Immature natural killer cell (primary cell): ENCODE measurements at places on chromosomes 3 and 15.
A peak's percentile ranks its signal among the peaks of the same experiment; 100 is the strongest.

DNA sequence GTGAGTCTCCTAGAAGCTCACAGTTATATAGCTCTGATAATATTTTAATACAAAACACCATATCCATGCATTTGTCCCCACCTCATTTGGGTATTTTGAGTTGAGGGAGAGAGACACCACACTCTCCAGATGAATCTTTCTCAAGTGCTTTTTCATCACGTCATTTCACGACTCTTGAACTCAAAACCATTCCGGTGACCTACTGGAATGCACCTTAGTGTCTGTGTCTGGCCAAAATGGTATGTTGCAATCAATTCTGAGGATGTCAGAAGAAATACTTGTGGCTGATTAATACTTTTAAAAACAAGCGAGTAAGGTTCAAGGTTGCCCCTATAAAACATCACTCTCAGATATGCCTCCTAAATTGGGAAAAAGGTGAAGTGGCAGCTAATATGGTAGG lies 352.6 kb upstream of the ICE2 start:
- no peak overlapping the region for H3K27ac ChIP-seq
- peaks cover 5% of the 10 kb centered on the region for H3K36me3 ChIP-seq
- H3K4me1 ChIP-seq: no peaks in the 10 kb centered on the region
- no peak for DNase-seq

DNA sequence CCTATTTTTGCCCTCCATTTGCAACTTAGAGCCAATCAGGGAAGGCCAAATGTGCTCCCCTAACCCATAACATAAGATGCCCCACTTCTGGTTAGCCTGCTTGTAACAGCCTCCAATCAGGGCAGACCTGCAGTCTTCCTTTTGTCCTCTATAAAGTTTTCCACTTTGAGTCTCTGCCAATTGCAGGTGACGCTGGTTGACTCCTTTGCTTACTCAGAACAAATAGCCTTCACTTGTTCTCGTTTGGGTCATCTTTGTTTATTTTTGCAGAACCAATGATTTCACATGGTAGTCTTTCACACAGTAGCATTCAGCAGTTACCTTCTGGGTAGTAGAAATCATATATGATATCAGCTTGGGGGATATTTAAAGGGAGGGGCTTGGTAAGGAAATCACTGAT lies 225.6 kb downstream of the MINAR1 start:
- no peaks in the 10 kb centered on the region for H3K36me3 ChIP-seq
- no peak overlapping the region for H3K4me3 ChIP-seq
- no peak overlapping the region for H3K27ac ChIP-seq
- no peaks in the 10 kb centered on the region for H3K4me1 ChIP-seq
- no peak for DNase-seq

GRCh38 chr15:52112203-52112750 lies 298 bp downstream of the BCL2L10 start:
- H3K27me3 ChIP-seq: peaks cover 6% of the 10 kb centered on the region
- peak; percentile 4 for DNase-seq
- H3K4me1 ChIP-seq: no peaks in the 10 kb centered on the region
- no peaks in the 10 kb centered on the region for H3K36me3 ChIP-seq
- H3K4me3 ChIP-seq: peak overlapping the region; percentile 59
- no peak overlapping the region for H3K27ac ChIP-seq

GRCh38 chr15:57118013-57118799 lies 199.8 kb downstream of the TCF12 start:
- no peak overlapping the region for H3K27ac ChIP-seq
- H3K36me3 ChIP-seq: no peaks in the 10 kb centered on the region
- peaks cover 1% of the 10 kb centered on the region for H3K27me3 ChIP-seq

DNA sequence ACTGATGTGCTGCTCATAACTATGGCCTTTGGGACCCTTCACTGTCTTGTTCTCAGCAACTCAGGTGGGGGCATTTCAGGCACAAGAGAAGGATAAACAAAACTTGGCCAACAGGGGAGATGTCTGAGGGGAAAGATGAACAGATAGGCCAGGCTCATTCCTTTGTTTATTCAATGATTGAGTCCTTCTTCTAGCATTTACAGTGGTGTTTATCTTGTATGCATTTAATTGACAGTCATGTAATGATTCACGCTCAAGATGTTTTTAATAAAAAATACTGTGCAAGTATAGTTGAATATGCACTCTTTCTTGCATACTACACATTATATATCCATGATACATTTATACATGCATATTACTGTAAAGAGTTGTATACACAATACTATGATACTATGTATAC lies 44.5 kb downstream of the RHCG start:
- no peak overlapping the region for H3K4me3 ChIP-seq
- H3K27ac ChIP-seq: no peak overlapping the region
- peaks cover 12% of the 10 kb centered on the region for H3K27me3 ChIP-seq
- no peaks in the 10 kb centered on the region for H3K4me1 ChIP-seq
- no peak for DNase-seq

DNA sequence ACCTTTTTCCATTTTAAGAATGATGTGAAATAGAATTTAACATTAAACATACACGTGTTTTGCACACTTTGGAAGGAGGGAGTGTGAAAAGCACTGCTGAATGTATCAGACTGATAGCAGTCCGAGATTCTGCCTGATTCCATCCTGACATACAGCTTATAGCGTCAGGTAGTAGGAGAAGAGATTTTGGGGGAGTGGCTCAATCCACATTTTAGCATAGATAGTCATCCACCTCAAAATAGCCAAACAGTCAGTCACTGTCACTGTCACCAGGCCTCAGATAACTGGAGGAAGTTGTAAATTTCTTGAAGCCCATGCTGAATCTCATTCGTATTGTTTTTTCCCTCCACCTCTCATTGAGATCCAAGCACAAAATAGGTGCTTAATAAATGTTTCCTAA lies 35.4 kb upstream of the ARHGEF26 start:
- H3K27me3 ChIP-seq: peaks cover 2% of the 10 kb centered on the region
- H3K4me3 ChIP-seq: no peak overlapping the region
- no peak for DNase-seq
- no peaks in the 10 kb centered on the region for H3K4me1 ChIP-seq
- no peak overlapping the region for H3K27ac ChIP-seq

- no peaks in the 10 kb centered on the region for H3K36me3 ChIP-seq
- H3K27me3 ChIP-seq: no peaks in the 10 kb centered on the region
- no peaks in the 10 kb centered on the region for H3K4me1 ChIP-seq
- DNase-seq: no peak
- no peak overlapping the region for H3K27ac ChIP-seq
- no peak overlapping the region for H3K4me3 ChIP-seq
Measured at GRCh38 chr3:61226166-61226686, 25.0 kb downstream of the FHIT start.

- H3K27me3 ChIP-seq: peaks cover 3% of the 10 kb centered on the region
- peaks cover 13% of the 10 kb centered on the region for H3K4me1 ChIP-seq
- H3K27ac ChIP-seq: no peak overlapping the region
- DNase-seq: no peak
Measured at GRCh38 chr15:85374831-85375230, 5.6 kb upstream of the AKAP13 start.
